ENCODE measurements at places on chromosomes 2 and 18. TPM values are rescaled to one million over a fixed set of nuclear protein-coding genes. Genes with fewer than 3 reads are reported as not detected.

Gene DSG4
- not detected for total RNA-seq

GRCh38 chr18:56662902-56663301, 11.7 kb downstream of the WDR7 start:
- no peak overlapping the region for H3K27ac ChIP-seq
- H3K4me3 ChIP-seq: no peak overlapping the region
- H3K36me3 ChIP-seq: no peaks in the 10 kb centered on the region
- peaks cover 2% of the 10 kb centered on the region for H3K4me1 ChIP-seq
- no peaks in the 10 kb centered on the region for H3K27me3 ChIP-seq

Gene DLX1
- total RNA-seq: not detected

DNA sequence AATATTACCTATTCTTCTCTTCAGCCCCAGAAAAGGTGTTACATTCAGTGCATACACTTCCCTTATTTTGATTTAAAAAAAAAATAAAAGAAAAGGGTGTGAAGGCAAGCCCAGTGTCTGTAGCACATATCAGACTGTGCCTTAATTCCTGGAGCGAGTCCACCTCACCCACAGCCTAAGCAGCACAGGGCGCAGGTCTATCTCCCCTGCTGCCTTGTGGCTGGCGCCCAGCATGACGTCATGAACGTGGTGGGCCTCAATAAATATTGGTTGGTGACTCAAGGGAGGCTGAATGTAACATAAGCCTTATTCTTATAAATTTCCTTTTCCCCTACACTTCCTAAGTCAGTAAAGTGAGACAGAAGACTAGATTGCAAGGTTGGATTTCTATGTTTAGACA, 26.4 kb downstream of the ST3GAL5 start:
- H3K4me3 ChIP-seq: no peak overlapping the region
- H3K36me3 ChIP-seq: peaks cover 66% of the 10 kb centered on the region
- peaks cover 74% of the 10 kb centered on the region for H3K4me1 ChIP-seq
- peak overlapping the region; percentile 80 for H3K27ac ChIP-seq
- no peak for DNase-seq

- no peak overlapping the region for H3K4me3 ChIP-seq
- H3K27me3 ChIP-seq: no peaks in the 10 kb centered on the region
- H3K4me1 ChIP-seq: peaks cover 19% of the 10 kb centered on the region
- H3K27ac ChIP-seq: no peak overlapping the region
- no peak for DNase-seq
- peaks cover 63% of the 10 kb centered on the region for H3K36me3 ChIP-seq
Observed at GRCh38 chr2:120283649-120284048, 31.0 kb downstream of the RALB start.

Gene AMER3
- total RNA-seq: not detected
